ENCODE measurements at places on chromosomes 5 and 9. TPM values are rescaled to one million over a fixed set of nuclear protein-coding genes. Genes with fewer than 3 reads are reported as not detected.

FAXDC2 gene
- not detected for total RNA-seq

SLC25A2 gene
- 0.56 TPM for total RNA-seq

CDKN2B gene
- total RNA-seq, result 5.9 TPM

CORO2A gene
- total RNA-seq, result 6.2 TPM

- peak; percentile 23 for DNase-seq
- peaks cover 2% of the 10 kb centered on the region for H3K4me1 ChIP-seq
- no peak overlapping the region for H3K27ac ChIP-seq
- peaks cover 17% of the 10 kb centered on the region for H3K27me3 ChIP-seq
These were observed 63.1 kb downstream of the TMOD1 start for GRCh38 chr9:97564291-97565175.

DNA sequence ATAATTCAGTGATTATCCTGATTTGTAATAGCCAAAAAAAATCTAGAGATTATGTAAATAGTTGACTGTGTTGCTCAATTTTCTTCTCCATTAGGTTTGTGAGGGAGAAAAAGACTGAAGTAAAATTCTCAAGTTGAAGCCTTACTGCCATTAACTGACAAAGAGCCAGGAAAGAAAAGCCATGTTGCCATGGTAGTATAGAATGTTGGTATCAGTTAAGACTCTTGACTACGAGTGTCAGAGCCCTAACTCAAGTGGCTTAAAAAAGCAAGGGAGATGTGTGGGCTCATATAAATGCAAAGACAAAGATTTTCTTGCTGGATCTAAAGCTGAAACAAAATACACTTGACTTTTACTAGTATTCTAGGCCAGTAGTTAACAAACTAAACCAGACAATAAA, 571.7 kb downstream of the KCTD16 start:
- no peak overlapping the region for H3K27ac ChIP-seq
- no peak overlapping the region for H3K4me3 ChIP-seq
- no peak for DNase-seq

DNA sequence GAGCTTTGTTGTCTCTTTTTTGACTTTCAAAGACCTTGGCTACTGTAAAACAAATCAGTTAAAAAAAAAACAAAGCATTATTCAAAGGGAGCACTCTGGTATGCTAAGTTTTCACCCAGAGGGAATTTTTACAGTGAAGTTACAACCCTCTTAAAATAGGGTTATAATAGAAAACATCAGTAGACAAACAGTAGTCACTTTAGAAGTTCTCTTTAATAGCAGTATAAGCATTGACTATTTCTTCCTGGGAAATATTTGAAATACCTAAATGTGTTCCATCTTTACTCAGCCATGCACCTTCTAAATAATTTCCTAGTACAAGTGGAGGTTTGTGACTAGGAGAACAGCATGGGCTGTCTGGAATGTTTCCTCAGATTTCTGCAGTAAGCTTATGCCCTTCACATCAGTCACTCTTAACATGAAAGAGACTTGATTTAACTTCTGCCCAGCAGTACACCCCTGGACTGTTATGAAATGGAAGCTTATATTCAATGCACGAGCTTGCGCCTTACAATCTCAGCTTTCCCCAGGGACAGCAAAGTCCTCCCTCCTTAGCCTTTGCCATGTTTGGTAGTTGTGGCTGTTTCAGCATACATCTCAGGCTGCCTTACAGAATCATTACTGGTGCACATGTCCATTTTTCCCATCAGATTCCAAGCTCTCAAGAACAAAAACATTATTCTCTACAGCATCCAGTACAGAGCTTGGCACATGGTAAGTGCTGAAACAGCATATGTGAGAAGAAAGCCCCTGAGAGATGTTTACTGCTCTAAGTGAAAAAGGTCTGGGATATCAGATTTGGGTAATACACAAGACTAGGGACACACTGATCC, 191.5 kb downstream of the ZNF608 start:
- no peaks in the 10 kb centered on the region for H3K36me3 ChIP-seq
- H3K27ac ChIP-seq, result no peak overlapping the region
- H3K4me1 ChIP-seq, result no peaks in the 10 kb centered on the region
- no peaks in the 10 kb centered on the region for H3K27me3 ChIP-seq

GRCh38 chr9:127015921-127016512, 101.4 kb downstream of the RALGPS1 start:
- peaks cover 28% of the 10 kb centered on the region for H3K27me3 ChIP-seq
- DNase-seq, result no peak
- H3K36me3 ChIP-seq, result no peaks in the 10 kb centered on the region
- H3K4me3 ChIP-seq, result no peak overlapping the region
- peaks cover 2% of the 10 kb centered on the region for H3K4me1 ChIP-seq
- no peak overlapping the region for H3K27ac ChIP-seq

Measured in activated CD8-positive, alpha-beta memory T cell treated with anti-CD3 and anti-CD28 coated beads, Interleukin-2, amount 10 ng/mL, durations not matched to agents 7 days and 5 days (primary cell).